ENCODE measurements at places on chromosomes 4 and X.

DNA sequence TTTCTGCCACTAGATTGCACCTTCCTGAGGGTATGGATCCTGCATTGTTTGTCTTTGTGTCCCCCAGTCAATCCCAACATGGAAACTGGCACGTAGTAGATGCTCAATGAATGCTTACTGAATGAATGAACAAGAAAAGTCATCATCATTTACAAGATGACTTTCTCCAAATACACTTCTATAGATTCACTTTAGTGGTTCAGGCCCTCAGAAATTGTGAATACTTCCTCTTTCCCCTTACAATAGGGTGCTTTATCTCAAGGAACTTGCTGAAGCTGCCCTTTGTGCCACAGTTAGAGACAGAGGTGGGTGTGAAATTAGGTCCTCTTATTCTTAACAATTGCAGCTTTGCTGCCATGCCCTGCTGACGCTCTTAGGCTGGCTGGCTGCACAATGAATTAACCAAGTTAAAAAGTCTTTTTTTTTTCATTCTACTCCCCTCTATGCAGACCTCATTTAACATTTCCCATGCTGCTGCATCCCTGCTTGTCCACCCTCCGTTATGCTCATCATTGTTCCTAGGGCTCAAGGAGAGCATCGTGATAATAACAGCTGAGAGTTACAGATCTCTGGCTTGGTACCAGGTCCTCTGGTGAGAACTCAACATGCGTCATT, 108.0 kb upstream of the ZNF518B start:
- no peak for DNase-seq

DNA sequence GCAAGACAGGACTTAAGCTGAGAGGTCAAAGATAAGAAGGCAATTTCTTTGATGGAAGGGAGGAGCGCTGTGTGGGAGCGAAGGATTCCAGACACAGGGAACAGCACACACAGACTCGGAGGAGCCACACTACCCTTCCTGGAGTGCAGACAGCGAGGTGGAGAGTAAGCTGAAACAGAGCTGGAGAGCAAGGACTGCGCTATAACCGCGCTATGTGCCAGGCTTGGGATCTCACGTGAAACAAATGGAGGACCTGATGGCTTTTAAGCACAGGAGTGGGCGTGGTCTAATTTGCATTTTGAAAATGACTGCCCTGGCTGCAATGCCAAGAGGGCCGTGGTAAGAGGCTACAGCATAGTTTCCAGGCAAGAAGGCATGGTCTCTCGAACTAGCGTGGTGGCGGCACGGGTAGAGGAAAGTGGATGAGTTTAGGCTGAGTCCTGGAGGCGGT, 113.9 kb upstream of the SORBS2 start:
- DNase-seq: no peak

- no peak for DNase-seq
Measured at GRCh38 chr4:95167805-95168204, 381.0 kb downstream of the UNC5C start.

DNA sequence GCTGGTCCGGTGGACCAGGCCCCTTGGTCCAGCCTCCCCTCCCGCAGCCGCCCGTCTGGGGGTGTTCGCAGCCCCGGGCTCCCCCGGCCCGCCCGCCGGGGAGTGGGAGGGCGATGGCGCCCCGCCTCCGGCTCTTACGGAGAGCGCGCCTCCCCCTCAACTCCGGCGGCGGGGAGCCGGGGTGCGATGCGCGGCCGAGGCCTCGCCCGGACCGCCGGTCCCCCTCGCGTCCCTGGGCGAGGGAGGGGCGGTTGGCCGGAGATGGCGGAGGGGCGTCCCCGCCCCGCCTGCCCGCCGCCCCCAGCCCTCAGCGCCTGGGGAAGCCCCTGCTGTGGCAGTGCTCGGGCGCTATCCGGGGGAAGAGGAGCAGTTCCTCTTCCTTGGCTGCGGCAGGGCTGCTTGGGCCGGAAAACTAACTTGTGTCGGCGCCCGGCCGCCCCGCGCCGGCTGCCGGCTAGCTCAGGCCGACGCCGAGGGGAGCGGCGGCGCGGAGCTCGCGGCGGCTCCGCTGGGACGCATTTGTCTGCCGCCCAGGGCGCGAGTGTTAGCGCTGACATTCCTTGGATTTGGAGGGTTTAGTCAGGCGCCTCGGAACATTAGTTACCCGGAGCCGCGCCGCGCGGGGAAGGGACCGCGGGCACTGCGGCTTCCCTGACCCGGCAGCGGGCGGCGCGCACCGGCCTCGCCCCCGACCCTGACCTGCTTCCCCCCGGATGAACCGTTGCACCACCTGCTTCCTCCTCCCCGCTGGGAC, 994 bp downstream of the GALNT7 start:
- DNase-seq: peak; percentile 91

DNA sequence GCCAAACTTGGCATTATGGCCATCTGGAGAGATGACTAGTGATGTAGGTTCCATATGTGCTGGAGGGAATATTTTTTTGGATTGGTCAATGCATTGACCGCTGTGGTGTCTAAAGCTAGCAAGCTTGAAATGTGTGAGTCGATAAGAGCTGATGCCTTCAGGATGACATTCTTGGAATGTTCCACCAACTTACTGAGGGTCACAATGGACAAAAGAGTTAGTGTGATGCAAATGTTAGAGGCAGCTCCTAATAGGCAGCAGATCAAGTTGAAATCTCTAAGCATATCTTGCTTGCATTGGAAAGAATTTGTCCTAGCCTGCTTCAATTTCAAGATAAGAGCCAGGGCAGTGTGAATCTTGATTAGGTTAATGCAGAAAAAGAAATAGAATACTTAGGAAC, 210.4 kb upstream of the AFF2 start:
- DNase-seq: no peak

DNA sequence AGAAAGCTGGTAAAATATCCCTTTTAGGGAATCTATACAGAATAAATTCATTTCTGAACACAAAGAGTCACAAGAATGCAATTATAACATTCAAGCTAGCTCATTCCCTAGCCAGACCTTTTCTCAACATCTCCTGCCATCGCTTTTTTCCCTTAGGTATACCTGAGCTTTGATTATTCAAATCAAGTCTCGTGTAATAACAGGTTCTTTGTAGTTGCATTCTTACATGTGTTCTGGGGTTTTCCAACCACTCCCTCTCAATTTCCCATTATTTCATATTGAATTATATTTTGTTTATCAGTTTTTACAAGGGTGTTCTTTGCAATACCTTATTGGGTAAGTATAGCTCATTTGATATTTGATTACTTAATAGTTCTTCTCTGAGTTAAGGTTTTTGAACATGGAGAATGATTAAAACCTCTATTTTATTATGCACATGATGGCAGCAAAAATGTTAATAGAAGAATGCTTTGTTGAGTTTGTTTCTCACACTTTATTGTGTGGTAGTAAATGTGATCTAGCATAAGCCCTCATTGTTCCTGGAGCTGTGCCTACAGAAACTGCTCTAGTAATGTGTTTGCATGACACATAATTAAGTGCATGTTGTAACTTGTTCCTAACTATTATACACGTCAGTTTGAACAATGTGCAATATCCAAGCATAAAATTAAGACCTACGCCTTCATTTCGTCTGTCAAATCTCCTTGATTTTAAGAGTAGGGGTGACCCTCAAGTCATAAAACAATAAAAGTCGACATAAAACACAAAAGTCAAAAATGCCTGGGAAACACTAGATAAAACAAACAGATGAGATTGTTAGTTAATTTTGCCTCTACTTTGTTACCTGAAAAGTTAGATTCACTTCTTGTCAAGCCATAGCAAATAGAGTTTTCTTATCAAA, 124.0 kb upstream of the POF1B start:
- no peak for DNase-seq
